Endothelial cell of umbilical vein (primary cell): ENCODE measurements at places on chromosomes 6 and 20. TPM values are rescaled to one million over a fixed set of nuclear protein-coding genes. Genes with fewer than 3 reads are reported as not detected.
A peak's percentile ranks its signal among the peaks of the same experiment; 100 is the strongest.

GRCh38 chr6:90442366-90442765 is 144.5 kb downstream of the MAP3K7 start:
- no peaks in the 10 kb centered on the region for H3K36me3 ChIP-seq
- no peak for DNase-seq
- no peaks in the 10 kb centered on the region for H3K4me1 ChIP-seq
- H3K27me3 ChIP-seq = peaks cover 9% of the 10 kb centered on the region

GRCh38 chr6:84615113-84615850 is 149.1 kb downstream of the TBX18 start:
- H3K4me1 ChIP-seq = peaks cover 28% of the 10 kb centered on the region
- no peaks in the 10 kb centered on the region for H3K36me3 ChIP-seq
- H3K27ac ChIP-seq = no peak overlapping the region
- no peaks in the 10 kb centered on the region for H3K27me3 ChIP-seq

DNA sequence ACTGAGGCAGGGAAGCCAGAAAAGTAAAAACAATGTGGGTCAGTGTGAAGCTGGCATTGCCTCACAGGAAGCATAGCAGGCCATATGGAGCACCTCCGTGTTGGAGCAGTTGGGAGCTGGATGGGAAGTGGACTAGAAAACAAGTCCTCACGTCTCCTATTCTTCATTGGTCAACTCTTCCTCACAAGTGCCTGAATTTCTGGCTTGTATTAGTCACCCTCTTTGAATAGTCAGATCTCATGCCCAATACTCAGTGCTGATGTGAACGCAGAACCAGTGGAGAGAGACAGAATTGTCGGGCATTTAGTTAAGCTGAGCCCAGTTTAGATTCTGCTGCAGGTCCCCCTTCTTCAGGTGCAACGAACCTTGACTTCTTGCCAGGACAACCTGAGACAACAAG is 22.3 kb upstream of the RSPO3 start:
- no peaks in the 10 kb centered on the region for H3K27me3 ChIP-seq
- no peak for DNase-seq
- H3K4me1 ChIP-seq = no peaks in the 10 kb centered on the region

DNA sequence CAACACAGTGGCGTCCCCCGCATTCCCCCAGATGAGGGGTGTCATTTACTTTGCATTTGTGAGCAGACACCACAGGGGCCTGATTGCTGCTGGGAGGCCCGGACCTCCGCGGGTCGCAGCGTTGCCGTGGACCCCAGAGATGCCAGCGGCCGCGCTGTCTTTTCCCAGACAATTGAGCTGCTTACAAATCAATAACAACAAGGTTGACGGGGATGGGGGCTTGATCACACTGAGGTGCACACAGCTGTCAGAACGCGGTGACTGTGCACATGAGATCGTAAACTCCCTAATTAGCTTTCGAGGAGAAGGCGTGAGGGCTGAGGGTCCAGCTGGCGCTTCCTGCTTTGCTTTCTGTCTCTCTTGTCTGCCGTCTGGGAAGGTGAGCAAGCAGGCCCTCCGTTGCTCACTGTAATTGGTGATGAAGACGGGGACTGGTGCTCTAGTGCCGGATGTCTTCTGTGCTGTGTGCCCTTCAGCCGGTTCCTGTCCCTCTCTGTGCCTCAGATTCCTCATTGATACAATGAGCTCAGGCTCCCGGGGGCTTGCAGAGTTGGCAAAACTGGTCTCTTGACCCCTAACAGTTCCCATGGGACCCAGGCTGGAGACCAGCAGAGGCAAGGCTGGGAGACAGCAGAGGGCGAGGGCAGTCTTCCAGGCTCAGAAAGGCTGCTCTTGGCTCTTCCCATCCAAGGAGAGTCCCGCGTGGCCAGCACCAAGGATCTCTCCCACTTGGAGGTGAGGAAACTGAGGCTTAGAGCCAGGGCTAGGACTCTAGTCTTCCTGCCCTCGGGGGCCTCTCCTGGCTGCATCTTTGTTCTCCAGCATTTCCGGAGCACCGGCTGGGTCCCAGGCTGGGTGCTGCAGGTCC is 126.0 kb upstream of the PMEPA1 start:
- H3K4me1 ChIP-seq = no peaks in the 10 kb centered on the region
- no peaks in the 10 kb centered on the region for H3K27me3 ChIP-seq
- no peak for DNase-seq
- no peak overlapping the region for H3K27ac ChIP-seq
- no peak overlapping the region for H3K4me3 ChIP-seq
- H3K36me3 ChIP-seq = no peaks in the 10 kb centered on the region

- peak overlapping the region; percentile 32 for H3K27ac ChIP-seq
- H3K4me3 ChIP-seq = peak overlapping the region; percentile 28
- peaks cover 12% of the 10 kb centered on the region for H3K4me1 ChIP-seq
- H3K27me3 ChIP-seq = no peaks in the 10 kb centered on the region
- peak; percentile 59 for DNase-seq
Observed at GRCh38 chr6:20564269-20564668, 30.0 kb downstream of the CDKAL1 start.

The ANKRD6 gene
- total RNA-seq = 7.7 and 9.6 TPM in 2 replicates

DNA sequence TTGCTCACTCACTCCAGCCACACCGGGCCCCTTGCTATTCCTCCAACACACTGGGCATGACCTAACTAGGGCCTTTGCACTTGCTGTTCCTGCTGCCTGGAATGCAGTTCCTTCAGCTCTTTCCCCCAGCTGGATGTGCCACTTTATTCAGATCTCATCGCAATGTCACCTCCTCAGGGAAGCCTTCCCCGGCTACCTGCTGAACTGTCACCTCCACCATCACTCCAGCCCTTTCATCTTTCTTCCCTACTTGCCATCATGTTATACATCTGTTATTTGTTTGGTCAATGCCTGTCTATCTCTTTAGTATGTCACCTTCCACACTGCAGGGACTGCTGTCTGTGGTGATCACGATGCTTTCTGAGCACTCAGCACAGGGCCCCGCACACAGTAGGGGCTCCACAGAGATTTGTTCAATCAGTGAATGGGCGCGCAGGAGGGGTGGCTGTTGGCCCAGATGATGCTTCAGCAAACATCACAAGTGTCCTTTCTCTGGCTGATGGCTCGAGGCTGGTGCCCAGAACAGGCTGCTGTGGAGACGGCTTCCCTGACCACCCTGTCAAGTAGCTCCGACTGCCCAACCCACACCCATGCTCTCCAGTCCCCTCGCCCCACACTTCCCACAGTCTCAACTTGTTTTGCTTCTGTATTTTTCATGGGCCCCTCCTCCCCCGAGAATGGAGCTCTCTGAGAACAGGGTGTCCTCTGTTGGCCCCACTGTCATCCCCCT is 31.8 kb downstream of the CEBPB start:
- H3K27me3 ChIP-seq = no peaks in the 10 kb centered on the region
- H3K27ac ChIP-seq = no peak overlapping the region
- no peaks in the 10 kb centered on the region for H3K4me1 ChIP-seq

The LAMA5 gene
- 138 and 145 TPM in 2 replicates for total RNA-seq
